Cortex of kidney (tissue), 1 donor: ENCODE measurements at places on chromosomes 4 and X.

DNA sequence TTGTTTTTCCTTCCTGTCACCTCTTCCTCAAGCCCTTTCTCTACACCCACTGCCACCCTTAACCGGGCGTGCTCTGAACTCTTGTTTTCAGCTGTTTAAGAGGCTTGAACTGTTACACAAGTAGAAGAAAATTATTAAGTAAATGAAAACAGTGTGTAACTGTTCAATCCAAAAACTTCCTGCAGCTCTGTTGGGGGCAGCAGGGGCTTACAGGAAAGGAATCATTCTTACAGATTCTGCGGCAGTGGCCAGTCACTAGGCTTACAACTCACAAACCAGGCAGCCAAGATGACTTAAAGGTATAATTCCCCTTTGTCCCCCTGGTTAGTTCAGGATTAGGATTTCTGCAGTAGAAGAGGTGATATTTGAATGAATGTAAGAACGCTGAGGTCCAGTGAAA lies 70.2 kb upstream of the ETNPPL start:
- no peak for DNase-seq

DNA sequence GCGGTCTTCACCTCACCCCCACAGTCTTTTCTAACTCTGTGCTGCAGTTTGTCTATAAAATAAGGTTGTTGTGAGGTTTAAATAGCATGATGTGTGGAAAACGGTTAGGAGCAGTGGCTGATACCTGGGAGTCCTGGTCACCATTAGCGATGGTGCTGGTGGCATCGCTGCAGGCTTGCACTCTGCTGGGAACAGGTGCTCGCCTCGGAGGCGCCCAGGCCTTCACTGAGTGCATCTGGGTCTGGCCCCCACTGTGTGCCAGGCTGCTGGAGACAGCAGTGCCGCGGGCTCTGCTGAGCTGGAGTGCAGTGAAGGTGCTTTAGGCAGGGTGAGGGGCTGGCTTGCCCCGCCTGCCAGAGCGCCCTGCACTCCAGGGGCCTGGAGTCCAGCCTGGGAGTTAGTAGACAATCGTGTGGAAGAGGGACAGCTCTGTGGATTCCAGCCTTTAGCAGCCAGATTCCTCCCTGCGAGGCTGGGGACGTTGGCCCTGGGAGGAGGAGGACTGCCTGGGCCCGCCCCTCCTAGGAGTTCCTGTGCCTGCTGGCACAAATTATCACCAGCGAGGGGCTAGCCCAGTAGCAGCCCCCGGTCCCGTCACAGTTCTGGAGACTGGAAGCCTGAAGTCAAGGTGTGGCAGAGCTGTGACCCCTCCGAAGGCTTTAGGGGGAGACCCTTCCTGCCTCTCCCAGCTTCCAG lies 7.3 kb downstream of the RGS12 start:
- no peak for DNase-seq

- no peak for DNase-seq
These were observed 22.1 kb downstream of the NELFA start for GRCh38 chr4:1986578-1987210.

- no peak for DNase-seq
These were observed 217.2 kb upstream of the HCCS start for GRCh38 chrX:10893976-10894375.

DNA sequence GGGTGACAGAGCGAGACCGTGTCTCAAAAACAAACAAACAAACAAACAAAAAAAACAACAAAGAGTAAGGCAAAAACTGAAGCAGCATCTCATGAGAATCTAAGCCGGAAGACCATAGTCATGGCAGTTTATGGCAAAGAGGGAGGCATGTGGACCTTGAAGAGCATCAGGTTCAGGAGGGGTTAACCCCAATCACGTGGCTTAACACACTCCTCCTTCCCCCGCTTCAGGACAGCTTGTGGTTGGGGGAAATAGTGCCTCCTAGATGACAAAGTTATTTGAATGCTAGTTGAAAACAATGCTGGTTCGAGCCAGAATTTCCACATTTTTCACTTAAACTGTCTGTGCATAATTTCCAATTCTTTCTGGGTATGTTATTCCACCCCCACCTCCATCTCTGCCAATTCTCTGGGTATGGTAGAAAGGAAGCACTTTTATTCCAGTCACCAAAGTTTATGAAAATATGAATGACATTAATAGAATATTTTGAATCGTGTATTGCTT lies 11.7 kb upstream of the MAP7D3 start:
- no peak for DNase-seq

- no peak for DNase-seq
These were observed 287.0 kb upstream of the TET2 start for GRCh38 chr4:104859601-104860237.

GRCh38 chr4:112343330-112344080 lies 46.3 kb downstream of the ALPK1 start:
- DNase-seq = no peak

DNA sequence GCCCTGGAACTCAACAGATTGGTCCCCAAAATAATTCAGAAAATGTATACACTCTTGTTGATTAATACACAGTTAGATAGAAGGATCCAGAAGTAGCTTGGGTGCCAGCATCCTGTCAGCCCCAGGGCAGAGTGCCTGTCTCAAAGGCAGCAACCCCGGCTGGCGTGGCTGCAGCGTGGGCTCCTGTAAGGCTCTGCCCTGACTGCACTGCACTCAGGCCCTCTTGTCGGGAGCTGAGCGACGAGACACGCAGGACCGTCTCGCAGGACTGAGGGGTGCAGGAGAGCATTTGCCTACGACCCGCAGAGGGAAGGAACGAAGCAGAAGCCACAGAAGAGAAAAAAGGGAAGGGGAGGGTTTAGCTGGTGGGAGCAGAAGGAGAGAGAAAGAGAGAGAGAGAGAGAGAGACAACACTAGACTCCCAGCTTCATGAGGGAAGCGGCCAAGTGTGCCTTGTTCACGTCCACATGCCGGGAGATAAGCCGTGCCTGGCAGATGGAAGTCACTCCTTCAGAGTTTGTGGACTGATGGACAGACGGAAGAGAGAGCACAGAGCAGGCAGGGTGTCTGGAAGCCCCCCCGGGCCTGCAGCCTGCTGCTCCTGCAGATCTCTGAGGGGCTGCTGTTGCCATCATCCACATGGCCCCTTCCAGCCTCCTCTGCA lies 38.7 kb upstream of the HELT start:
- no peak for DNase-seq

- no peak for DNase-seq
These were observed 23.7 kb downstream of the YTHDC1 start for GRCh38 chr4:68326141-68326540.

- DNase-seq = no peak
These were observed 11.3 kb upstream of the ANOS1 start for GRCh38 chrX:8743126-8743732.

- DNase-seq = no peak
These were observed 57.2 kb downstream of the STBD1 start for GRCh38 chr4:76363556-76364290.

GRCh38 chr4:80202741-80203553 lies 5.6 kb downstream of the PRDM8 start:
- DNase-seq = no peak

GRCh38 chrX:14528629-14529289 lies 577 bp upstream of the GLRA2 start:
- DNase-seq = no peak

DNA sequence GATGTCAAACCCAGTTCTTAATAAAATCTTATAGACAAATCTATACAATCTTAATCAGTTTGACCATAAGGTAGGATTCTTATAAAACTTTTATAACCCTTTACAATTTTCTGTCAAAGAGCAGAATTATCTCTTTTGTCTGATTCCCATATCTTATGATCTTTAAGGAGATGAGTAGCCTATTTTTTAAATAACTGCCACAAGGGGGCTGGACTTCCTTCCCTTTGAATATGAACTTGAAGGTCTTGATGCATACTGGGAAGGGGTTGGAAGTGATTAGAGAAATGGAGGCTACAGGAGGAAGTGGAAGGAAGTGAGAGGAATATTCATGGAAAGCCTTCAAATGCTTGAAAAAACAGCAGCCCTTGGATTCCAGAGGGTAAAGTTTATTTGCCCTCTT lies 111.1 kb downstream of the APOOL start:
- no peak for DNase-seq

- no peak for DNase-seq
These were observed 13.9 kb downstream of the SCARB2 start for GRCh38 chr4:76199664-76200211.

DNA sequence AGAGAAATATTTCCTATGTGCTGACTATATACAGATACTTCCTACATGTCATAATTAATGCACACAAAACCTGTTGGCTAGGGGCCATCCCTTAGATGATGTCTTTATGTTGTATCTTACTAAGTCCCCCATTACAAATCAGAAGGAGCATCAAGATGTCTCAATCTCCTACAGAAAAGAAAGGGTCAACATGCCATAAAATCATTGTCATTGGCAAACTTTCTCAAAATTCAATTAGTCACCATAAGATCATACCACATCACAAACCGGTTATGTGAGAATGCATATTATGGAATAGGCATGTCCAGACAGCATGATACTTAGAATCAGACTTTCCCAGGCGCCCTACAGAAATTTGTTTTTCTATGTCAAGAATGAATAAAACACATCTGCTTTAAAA lies 175.2 kb upstream of the TET2 start:
- DNase-seq = no peak

GRCh38 chr4:138761638-138762220 lies 253.9 kb upstream of the NOCT start:
- DNase-seq = no peak

DNA sequence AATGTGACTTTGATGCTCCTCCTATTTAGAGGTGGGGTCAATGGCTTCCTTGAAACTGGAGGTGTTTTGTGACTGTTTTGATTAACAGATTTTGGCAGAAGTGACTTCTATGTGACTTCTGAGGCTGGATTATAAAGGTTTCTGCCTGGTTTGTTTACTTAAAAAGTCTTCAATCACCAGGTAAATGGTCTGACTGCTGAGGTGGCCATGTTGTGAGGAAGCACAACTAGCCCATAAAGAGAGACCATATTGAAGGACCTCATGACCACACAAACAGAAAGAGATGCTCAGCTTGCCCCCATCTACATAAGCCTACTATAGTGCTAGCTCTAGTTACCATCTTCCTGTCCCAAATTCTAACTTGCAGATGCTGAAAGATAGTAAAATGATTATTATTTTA lies 14.3 kb upstream of the LSM6 start:
- no peak for DNase-seq

- DNase-seq = no peak
These were observed 10.6 kb upstream of the SLC2A9 start for GRCh38 chr4:10031668-10032590.
